Gastroesophageal sphincter (tissue), 4 donors: ENCODE measurements at places on chromosomes 13 and 19.

DNA sequence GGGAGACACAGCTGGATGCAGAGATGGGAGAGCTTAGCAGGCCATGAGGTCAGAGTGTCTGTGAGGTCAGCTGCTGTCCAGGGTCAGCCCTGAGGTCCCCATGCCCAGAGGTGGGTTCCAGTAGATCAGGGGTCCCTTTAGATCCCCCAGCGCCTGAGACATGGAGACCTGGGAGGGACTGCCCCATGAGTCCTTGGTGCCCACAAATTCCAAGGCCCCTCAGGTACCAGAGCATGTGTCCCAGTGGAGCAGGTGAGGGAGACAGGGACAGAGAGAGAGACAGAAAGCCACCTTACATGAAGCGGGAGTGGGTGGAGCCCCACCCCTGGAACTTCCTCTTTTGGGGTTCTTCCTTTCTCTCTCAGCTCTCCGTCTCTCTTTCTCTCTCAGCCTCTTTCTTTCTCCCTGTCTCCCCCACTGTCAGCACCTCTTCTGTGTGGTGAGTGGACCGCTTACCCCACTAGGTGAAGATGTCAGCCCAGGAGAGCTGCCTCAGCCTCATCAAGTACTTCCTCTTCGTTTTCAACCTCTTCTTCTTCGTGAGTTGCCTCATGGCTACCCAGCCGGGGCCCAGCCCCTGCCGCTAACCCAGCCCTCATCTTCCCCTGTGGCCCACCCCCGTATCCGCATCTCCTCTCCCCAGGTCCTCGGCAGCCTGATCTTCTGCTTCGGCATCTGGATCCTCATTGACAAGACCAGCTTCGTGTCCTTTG lies at the start of gene CD37:
TSS of gene CD37 (plus strand) at position 336 of the 713 bp plus-strand sequence. CDS start at position 471, 135 bp downstream.
- no peak for ATAC-seq

DNA sequence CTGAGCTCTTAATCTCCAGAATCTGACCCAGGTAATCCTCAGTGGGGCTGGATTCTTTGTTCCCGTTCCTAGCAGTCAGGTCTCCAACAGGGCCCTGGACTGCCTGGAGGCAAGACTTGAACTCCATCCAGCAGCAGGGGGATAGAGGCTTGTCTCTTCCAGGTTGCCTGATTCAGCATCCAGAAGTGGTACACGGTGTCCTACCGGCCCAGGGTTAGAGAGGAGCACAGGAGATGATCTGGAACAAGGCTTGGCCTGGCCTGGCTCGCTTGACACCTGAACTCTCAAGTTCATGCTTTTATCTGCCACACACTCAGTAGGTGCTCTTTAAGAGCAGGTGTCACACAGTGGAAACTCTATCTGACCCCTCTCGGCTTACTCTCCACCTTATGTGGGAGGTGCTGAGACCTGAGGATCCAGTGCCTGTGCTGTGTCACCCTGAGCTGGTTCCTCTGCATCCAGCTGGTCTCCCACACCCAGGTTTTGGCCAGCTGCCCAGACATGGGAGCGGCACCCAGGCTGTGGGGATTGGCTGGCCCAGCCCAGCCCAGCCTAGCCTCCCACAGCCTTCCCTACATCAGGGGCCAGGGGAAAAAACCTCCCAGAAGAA lies at the start of gene CYP4F3:
TSS of gene CYP4F3 (plus strand) at position 604 of the 610 bp plus-strand sequence. CDS start 519 bp downstream, outside the sequence.
- no peak for ATAC-seq

DNA sequence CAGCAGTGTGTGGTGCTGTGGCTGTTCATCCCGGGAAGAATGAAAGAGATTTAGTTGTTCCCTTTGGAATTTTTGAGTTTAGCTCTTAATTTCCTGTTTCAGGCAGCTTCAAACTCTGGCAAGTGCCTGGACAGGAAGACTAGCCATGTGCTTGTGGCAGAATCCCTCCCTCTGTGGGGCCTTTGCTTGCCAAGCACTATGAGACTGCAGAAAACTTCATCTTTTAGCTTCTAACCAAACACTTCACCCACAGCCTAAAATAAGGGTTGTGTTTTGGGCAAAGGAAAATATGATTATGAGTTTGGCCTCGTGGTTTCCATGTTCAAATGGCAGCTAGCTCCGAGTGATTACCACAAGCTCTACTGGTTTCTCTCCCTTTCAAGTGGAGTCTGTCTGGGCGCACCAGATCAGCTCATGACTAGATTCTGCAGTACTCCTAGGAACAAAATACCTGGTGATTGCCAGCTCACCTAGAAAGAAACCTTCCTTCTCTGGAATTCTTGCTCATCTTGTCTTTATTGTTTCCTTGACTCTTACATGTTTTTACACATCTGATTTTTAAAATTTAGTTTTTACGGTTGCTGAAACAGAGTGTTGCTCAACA lies 707.5 kb downstream of the SLITRK6 start:
- ATAC-seq = no peak

DNA sequence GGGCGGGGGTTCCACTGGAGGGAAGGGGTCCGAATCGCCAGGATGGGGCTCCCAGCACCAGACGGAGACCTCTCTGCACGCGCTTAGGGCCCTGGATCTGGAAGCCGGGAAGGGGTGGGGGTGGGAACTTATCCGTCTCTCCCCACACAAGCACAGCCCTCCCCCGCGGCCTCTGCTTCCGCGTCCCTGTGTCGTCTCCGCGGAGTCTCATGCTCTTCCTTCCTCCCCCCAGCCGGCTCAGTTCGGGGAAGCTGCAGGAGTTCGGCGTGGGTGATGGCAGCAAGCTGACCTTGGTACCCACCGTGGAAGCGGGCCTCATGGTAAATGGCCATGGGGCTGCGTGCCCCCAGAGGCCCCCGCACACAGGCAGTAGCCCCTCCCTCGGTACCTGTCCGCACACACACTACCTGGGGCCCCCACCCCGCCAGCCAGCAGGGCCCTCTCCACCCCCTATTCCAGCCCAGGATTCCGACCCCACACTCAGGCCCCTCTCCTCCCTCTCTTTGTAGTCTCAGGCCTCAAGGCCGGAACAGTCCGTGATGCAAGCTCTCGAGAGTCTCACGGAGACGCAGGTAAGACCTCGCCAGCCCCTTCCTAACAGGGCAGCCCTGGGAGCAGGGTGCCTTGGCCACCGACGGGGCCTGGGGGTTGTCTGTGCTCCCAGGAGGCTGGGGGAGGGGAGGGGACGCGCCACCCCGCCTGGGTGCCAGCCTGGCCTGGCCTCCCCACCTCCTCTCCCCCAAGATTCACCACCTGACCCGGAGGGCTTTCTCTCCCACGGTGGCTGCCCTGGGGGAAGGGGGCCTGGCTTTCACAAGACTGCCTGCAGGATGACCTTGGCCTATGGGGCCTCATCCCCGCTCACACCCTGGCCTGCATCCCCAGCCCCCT lies 3.2 kb downstream of the MIDN start:
- no peak for ATAC-seq

GRCh38 chr19:6032381-6032780 lies 54.4 kb upstream of the RANBP3 start:
- no peak for ATAC-seq

- no peak for ATAC-seq
These were observed 53.1 kb upstream of the ATXN8OS start for GRCh38 chr13:70054572-70054971.

DNA sequence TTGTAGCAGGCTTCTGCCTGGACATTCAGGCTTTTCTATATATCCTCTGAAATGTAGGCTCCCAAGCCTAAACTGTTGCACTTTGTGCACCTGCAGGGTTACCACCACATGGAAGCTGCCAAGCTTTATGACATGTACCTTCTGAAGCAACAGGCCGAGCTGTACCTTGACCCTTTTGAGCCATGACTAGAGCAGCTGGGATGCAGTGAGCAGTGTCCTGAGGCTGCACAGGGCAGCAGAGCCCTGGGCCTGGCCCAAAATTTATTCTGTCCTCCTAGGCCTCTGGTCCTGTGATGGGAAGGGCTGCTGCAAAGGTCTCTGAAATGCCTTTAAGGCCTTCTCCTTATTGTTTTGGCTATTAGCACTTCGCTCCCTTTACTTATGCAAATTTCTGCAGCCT lies 23.5 kb upstream of the CD177 start:
- ATAC-seq = no peak

GRCh38 chr13:32669030-32669646 lies 82.9 kb downstream of the PDS5B start:
- no peak for ATAC-seq

DNA sequence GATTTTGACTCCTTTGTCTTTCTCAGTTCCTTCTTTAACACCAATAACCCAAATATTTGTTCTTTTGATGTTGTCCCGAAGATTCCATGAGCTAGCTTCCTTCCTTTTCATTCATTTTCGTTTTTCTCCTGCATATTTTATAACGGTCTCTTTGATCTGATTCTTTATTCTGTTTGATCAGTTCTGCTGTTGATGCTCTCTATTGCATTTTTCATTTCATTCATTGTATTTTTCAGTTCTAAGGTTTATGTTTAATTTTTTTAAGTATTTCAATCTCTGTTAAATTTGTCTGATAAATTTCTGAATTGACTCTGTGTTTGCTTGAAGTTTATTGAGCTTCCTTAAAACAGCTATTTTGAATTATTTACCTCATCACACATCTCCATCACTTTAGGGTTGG lies 68.4 kb upstream of the LRCH1 start:
- ATAC-seq = no peak

GRCh38 chr13:61247149-61247936 lies 168.3 kb downstream of the PCDH20 start:
- ATAC-seq = no peak

DNA sequence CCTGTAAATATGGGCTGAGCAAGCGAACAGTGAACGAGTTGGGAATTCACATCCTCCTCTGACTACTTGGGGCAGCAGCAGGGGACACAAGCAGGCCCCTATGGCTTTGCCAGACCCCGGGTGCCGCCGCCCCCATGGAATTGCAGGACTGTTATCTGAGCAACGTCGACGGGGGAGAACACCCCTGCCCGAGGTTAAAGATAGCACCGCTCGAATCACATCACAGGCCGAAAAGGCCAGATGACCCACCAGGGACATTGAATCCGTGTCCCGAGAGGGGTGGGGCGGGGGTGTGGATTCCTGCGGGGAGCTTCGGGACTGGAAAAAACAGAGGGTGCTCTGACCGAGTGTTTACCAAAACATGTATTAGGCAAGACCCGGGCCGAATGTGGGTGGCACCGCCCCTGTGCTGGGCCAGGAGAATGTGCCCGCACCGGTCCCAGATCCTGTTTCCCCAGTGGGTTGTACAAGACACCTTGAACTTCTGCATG lies 9.1 kb downstream of the FEM1A start:
- no peak for ATAC-seq

GRCh38 chr19:6059988-6060599 lies 50.2 kb downstream of the RFX2 start:
- no peak for ATAC-seq

DNA sequence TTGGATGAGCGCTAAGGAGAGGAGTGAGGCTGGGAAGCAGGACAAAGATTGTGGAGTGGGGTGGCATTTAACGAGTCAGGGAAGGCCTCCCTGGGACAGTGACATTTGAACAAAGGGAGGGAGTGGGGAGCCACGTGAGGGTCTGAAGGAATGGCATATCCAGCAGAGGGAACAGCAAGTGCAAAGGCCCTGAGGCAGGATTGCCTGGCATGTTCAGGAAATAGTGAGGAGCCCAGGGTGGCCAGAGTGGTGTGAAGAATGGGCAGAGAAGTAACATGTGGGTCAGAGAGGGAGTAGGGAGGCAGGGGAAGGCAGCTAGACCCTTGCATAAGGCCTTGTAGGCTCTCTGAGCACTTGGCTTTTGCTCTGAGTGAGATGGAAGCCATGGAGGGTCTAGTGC lies 14.9 kb upstream of the PVR start:
- ATAC-seq = no peak

DNA sequence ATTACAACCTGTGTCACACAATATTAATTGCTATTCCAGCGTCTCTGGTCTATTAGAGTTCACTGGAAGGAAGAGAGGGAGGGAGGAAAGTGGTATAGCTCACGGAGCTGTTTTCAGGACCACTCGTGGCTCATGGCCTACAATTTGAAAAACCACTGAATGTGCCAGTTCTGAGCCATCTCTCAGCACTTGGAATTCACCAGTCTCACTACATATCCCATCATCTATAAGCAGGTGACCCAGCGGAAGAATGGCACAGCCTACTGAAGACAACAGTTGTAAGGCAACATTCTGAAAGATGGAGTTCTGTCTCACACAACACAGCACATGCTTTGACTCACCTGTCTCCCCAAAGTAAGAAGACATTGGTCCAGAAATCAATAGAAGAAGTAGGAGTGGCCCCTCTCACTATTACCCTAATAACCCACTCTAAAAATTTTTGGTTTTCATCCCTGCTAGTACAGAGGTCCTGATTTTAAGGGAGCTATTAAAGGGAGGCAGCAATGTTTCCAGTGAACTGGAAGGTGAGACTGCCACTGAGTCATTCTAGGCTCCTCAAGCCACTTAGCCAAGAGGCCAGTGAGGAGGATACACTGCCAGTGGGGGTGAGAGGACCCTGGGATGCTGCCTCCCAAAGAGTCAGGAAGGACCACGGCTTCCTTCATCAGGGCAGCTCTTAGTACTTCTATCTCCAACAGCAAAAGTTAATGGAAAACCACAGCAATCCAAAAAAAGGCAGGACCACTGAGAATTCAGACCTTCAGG lies 50.0 kb upstream of the DOCK9 start:
- no peak for ATAC-seq

GRCh38 chr19:38044267-38045111 lies 137.5 kb downstream of the SIPA1L3 start:
- no peak for ATAC-seq

DNA sequence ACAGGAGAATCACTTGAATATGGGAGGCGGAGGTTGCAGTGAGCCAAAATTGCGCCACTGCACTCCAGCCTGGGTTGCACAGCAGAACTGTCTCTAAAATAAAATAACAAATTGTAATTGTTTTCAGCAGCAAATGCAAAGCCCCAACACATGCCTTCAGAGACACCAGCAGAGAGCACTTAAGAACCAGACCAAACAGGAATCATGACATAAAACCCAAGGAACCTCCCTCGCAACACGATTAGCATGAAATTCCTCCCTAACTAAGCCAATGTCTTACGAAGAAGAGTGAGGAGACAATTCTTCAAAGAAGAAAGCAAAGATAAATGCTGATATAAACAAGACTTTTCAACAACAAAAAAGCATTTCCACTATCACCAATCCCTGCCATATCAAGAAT lies 40.1 kb downstream of the PSPC1 start:
- no peak for ATAC-seq

- no peak for ATAC-seq
These were observed 29.0 kb upstream of the SLITRK6 start for GRCh38 chr13:85828094-85828684.

DNA sequence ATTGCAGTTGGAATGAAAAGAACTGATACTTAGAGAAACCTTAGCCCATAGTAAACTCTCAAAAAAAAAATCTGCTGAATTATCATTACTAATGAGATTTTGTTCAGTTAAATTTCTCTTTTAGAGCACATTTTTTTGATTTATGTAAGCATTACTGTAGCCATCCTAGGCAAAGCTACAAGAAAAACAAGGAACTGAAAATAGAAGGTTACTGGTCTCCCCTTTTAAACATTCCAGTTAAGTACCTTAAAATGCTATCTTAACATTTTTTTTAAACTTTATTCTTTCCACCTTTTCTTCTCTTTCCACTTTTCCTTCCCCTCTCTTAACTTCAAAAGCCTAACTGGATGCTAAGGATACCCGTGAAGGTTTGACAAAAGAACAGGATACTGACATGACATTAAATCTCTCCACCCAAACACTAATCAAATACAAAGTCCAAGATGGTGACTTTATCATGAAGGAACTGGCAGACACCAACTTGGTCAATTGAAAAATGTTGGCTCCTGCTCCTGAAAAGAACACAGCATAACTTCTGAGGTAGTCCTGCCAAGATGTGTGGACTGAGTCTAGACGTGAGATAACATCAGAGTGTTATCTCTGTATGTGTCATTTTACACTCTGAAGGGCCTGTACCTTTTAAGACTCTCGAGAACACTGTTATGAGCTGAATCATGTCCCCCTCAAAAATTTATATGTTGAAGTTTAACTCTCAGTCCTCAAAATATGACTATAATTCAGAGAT lies 29.5 kb upstream of the SACS start:
- no peak for ATAC-seq

- no peak for ATAC-seq
These were observed 128.1 kb upstream of the RXFP2 start for GRCh38 chr13:31611214-31611613.
